SW 1271 (cell line): ENCODE measurements at places on chromosomes 16 and 17.
A peak's percentile ranks its signal among the peaks of the same experiment; 100 is the strongest.

DNA sequence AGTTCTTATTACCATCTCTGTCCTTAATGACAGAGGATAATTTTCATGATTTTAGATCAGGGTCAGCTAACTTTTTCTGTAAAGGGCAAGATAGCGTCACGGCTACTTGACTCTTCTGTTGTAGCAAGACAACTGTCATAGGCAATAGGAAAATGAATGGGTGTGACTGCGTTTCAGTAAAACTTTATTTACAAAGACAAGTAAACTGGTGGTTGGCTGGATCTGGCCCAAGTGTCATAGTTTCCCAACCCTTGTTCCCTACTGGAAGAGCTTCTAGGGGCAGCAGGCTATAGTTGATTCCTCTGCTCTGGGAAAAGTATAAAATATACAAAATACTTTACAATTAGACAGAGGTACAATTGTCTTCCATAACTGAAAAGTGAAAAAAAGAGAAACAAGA lies 50.6 kb upstream of the VPS4A start:
- no peak for DNase-seq

DNA sequence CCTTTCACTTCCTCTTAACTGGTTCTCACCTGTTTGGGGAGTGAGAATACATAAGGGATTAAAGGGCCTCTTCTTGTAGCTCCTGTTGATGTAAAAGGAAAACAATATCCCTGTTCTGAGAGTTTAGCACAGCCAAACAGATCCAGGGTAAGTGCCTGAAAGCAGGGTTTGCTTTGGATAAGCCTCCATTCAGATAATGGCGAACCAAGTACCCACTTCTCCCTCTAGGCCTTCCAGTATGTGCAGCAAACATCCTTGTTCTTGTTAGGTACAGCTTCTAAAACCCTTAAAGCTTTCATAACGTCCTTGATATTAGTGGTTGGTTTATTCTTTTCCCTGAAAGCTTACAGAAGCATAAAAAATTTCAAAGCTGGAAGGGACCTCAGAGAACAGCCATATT lies 130.6 kb upstream of the DNAH9 start:
- no peak for DNase-seq

DNA sequence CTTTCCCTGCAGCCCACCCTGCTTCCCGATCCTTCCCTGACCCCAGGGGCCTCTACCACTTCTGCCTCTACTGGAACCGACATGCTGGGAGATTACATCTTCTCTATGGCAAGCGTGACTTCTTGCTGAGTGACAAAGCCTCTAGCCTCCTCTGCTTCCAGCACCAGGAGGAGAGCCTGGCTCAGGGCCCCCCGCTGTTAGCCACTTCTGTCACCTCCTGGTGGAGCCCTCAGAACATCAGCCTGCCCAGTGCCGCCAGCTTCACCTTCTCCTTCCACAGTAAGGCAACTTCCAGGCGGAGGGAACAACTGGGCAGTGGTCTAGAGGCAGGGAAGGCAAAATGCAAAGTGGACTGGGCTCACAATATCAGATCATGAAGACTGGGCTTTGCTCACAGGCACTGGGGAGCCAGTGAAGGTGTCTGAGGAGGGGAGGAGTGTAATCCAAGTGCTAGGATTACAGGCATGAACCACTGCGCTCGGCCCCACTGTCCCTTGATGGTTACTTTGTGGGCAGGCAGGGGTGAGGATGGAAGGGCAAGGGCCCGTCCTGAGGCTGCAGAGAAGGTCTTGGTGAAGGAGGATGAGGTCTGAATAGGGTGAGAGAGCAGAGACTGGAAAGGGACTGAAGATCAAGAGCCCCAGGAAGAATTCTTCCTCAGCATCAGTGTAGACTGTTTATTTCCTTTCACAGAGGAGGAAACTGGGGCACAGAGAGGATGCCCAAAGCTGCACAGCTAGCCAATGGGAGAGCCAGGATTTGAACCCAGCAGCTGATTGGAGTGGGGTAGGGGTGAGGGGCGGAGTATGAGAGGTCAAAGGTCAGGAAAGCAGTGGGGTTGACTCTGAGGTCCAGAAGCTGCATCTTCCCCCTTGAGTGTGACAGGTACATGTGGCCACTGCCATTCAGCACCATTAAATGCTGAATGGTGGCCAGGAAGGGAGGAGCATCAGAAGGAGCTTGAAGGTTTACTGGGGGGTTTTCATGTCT lies 16.5 kb upstream of the ADGRG3 start:
- no peak for DNase-seq

DNA sequence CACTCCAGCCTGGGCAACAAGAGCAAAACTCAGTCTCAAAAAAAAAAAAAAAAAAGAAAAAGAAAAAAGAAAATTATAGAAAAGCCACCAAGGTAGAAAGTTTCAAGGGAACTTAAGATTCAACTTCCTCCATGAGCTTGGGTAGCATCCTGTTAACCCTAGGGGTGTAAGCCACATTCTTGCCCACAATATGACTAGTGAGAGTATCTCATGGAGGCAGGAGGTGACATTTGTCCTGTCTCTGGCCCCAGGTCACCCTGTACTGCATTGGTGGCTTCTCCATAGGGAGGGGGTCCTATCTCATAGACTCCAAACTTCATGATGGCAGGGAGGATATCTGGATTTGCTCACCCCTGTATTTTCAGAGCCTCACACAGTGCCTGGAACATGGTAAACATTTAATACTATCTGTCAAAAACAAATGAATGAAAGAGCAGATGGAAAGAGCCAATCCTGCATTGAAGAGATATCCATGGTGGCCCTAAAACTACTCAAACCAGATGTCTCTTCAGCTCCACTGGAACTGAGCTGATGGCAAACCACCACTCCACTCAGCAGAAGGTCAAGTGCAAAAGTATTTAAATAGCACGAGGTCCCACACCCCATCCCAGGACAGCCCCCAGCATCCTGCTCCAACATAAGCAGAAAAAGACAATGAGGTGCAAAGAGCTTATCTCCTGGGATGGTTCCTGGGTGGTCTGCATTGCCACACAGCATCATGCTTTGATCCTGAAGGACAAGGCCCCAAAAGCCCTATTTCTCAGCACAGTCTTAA lies 50.3 kb downstream of the EMP2 start:
- DNase-seq, result no peak

- DNase-seq, result no peak
Observed at GRCh38 chr17:13047011-13047606, 29.3 kb upstream of the ELAC2 start.

DNA sequence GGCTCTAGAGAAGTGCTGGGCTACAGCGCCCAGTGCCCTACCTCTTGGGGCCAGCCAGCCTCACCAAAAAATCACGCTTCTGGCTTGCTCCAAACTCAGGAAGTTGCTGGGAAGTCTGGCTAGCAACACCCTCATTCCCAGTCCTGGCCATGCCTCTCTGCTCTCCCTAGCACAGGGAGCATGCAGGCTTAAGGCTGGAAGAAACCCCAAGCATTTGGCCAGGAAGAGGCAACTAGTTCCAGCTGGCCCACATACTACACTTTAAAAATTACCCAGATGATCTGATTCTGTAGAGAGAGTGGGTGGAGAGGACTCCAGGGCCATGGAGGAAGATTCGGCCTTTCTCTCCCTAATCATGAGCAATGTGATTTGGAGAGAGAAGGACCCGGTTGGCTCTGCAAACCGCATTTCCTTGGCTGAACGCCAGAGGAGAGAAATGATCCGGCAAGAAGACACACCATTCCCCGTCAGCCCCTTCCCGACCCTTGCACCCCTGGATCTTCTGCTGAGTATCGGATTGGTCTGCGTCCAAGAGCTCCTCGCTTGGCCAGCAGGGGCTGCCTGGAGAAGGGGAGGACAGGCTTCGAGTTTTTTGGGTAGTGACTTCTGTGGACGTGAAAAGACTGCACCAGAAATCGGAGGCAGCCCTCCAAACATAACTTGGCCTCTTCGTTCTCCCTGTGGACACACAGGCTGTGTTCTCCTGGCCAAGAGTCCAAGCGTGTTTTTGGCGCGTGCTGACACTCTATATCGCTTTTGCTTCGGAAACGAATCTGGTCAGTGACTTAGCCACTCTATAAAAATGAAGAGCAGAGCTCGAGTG lies 406.3 kb downstream of the WWOX start:
- DNase-seq, result no peak

DNA sequence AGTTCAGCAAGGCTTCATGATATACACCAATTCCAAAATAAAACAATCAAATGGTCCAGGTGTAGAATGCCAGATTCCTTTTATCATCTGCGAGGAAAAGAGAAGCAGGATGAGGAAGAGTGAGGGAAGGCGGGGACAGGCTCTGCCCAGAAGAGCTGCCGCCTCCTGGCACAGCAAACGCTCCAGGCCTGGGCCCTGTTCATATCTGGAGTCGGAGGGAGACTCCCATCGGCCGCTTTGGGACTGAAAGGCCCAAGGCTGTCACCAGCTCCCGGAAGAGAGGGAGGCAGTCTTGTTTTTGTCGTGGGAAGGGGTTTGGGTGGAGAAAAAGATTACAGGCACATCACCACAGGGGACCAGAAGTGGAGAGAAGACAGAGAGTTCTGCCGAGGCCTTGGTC lies 29.0 kb upstream of the SLC25A19 start:
- DNase-seq, result no peak

- DNase-seq, result no peak
Observed at GRCh38 chr17:31811101-31811500, 47.9 kb downstream of the COPRS start.

GRCh38 chr16:18800775-18801144 lies 589 bp downstream of the ARL6IP1 start:
- DNase-seq, result no peak

- peak; percentile 6 for DNase-seq
Observed at GRCh38 chr16:81071805-81072204, 5.2 kb downstream of the C16orf46 start.

DNA sequence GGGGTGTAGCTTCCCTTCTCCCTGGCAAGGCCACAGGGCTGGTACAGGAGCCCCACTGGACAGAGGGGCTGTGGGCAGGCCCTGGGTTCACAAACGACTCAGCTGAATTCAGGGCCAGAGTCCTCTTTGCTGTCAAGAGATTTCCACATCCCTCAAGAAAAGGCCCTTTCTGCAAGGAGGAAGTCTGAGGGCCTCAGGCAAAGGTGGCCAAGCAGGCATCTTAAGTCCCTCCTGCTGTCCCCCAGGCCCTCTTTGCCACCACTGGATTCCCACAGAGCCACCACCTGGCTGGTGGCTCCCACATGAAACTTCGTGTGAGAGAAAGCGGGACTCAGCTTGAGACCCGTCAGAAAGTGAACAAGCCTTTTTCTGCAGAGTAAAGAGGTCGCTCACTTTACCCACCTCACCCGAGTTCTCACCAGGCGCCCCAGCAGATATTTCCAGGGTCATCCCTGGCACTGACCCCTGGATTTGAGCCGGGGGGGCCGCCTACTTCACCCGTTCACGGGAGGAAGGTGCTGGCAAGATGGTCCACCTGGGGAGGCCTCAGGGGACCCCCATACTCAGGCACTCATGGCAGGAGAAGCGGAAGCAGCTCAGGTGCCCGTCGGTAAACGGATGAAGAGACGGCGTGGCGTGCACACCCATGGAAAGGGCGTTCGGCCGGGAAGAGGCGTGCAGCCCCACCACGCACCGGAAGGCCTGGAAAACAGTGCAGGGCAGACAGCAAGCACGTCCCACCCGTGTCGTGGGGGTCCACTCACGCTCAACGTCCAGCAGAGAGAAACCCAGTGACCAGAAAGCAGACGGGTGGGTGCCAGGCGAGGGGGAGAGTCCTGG lies 3.6 kb downstream of the RNF166 start:
- no peak for DNase-seq

- no peak for DNase-seq
Observed at GRCh38 chr17:67829331-67829730, 4.0 kb downstream of the BPTF start.

- DNase-seq, result no peak
Observed at GRCh38 chr16:84552135-84552534, 47.7 kb upstream of the MEAK7 start.

DNA sequence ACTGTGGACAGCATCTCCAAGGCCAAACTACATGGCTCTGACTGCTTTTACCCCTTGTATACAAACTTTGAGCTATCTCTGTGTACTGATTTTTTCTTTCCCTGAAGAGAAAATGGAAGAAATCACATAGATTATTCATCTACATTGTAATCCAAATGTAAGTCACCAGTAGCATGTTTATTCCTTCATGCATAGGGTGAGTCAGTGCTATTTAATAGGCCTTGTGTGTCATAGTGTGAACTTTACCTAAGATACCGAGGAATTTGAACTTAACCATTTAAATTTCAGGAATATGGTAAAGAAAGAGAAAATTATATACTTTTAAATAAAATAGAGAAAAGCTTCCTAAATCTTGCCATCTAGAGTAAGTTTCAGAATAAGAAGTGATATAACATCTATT lies 16.5 kb downstream of the PHKB start:
- DNase-seq, result no peak

- no peak for DNase-seq
Observed at GRCh38 chr17:78952706-78953105, 27.0 kb downstream of the LGALS3BP start.

DNA sequence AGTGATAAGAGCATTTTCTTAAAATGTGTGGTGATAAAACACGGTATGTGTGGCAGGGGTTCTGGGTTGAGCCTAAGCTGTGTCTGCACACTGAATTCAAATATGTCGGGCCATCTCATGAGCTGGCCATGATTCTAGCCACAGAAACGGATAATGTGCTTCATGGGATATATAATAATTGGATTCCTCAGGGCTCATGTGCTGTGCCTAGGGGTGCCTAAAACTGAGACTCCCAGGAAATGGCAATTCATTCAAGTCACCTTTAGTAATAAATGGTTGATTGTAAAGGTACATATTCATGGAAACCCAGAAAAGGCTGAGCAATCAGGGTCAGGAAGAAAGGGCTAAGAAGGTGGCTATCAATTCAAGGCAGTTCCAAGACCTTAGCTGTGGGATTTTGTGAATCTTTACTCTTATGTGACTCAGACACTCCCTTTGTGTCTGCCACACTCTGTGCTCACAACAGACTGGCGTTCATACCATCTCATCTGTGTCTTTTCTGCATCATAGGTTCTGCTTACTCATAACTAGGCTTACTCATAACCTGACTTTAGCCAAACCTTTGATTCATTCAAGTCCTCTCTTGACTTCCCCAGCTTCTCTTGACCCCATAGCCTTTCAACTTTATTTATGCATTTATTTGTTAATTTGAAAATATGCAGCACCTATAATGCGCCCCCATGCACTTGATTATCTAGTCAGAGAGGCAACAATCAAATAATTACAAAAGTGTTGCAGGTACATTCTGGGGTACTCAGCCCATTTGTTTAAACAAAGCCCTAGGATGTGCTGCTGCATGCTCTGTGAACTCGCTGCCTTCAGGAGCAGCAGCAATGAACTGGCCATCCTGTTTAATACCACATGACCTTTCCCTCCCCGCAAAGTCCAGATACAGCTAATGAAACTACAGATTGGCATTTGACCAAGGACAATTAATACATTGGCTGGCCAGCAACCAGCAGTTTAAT lies 28.4 kb upstream of the MED13 start:
- peak; percentile 23 for DNase-seq

GRCh38 chr16:89633064-89633631 lies 19.7 kb downstream of the DPEP1 start:
- peak; percentile 76 for DNase-seq

GRCh38 chr16:9919460-9919859 lies 262.8 kb downstream of the GRIN2A start:
- DNase-seq, result no peak

GRCh38 chr16:58853854-58854791 lies 120.0 kb upstream of the GOT2 start:
- DNase-seq, result no peak

GRCh38 chr16:86198206-86199118 lies 299.5 kb downstream of the IRF8 start:
- DNase-seq, result no peak
